ENCODE measurements at places on chromosomes 7 and 10.

- DNase-seq = no peak
Observed at GRCh38 chr7:141610671-141611070, 59.5 kb downstream of the AGK start.

- no peak for DNase-seq
Observed at GRCh38 chr7:149228831-149229471, 10.5 kb upstream of the ZNF212 start.

- DNase-seq = no peak
Observed at GRCh38 chr7:9204571-9204970, 771.2 kb downstream of the NXPH1 start.

DNA sequence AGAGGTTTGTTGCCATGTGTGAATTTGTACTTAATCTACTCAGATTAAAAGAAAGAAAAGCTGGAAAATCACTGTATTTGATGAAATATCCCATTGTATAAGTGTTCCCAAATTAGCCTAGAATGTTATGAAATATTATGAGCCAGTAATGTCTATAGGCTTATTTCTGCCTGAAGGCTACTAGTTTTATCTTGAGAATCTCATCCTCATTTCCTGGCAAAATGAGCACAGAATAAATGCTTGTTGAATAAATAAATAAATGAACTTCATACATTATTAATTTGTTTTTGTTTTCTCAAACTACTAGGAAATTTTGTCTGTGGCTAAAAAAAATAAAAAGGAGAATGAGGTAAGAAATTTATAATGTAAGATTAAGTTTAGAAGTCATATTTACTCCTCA, 25.5 kb downstream of the HELLS start:
- no peak for DNase-seq

- no peak for DNase-seq
Observed at GRCh38 chr7:133040674-133041073, 41.2 kb downstream of the CHCHD3 start.

DNA sequence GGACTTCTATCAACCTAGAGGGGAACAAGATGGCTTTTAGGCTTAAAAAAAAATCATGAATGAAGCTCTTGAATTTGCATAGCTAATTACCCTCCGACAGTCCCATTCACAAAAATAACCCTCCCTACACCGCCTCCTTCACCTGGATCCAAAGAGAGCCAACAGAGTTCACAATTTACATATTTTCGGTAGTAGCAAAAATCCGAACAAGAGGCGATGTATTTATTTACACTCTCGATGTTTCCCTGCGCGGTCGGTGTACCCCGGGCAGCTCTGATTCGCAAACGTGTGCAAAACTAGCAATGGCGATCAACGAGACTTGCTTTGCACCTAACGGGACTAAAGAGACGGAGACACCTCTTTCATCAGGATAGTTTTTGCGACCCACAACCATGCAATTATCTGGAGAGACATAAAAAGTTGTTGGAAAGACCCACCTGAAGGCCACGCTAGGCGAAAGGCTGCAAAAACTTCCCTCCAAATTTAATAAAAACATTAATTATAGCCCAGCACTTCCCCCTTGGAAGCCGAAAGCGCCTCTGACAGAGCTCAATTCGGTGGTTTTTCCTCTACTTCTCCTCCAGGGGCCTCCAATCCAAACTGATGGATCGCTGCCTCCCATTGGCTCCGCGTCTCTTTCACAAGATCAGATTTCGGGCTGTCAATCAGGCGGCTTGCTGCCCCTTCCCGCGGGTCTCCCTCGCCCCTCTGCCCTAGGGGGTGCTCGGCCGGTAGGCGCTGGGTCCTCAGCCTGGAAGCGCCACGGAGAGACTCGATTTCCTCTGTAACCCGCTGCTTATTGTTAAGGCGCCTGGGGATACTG, at the start of gene ETV1:
ETV1 (minus strand) TSS at position 541 of the 823 bp plus-strand sequence. CDS start 614 bp downstream, outside the sequence.
- DNase-seq = peak; percentile 35

GRCh38 chr10:688312-689120, 952 bp downstream of the DIP2C start:
- no peak for DNase-seq

GRCh38 chr7:83466956-83467355, 182.0 kb downstream of the SEMA3E start:
- no peak for DNase-seq

DNA sequence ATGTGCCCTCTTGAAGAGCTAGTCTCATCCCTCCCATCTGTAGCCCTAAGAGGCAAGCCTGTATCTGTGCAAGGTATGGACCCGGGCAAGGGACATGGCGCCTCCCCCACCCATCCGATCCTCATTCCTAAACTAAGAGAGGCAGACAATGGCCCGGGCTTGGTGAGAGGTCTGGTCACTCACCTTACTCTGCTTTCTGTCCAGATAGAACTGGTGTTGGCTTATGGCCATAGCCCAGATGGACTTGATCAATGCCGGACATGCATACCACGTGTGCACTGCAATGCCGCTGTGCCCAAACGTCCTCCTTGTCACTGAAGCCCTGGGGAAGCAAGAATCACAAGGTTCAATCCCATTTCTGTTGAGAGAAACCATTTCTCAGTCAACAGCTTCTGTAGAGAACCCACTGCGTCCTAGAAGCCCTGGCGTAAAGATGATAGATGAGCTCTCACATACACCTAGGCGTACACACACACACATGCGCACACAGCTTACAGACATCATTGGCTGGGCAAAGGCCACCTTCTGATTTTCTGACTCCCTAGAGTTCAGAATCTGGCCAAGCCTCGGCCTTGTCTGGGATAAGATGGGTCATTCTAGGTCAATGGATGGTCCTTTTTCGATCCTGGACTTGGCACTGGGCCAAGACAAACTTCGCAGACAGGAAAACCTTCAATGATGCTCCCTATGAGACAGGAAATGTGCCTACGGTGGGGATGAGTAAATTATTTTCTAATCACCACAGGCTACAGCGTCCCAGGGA, 114.6 kb downstream of the PRPF18 start:
- DNase-seq = no peak

DNA sequence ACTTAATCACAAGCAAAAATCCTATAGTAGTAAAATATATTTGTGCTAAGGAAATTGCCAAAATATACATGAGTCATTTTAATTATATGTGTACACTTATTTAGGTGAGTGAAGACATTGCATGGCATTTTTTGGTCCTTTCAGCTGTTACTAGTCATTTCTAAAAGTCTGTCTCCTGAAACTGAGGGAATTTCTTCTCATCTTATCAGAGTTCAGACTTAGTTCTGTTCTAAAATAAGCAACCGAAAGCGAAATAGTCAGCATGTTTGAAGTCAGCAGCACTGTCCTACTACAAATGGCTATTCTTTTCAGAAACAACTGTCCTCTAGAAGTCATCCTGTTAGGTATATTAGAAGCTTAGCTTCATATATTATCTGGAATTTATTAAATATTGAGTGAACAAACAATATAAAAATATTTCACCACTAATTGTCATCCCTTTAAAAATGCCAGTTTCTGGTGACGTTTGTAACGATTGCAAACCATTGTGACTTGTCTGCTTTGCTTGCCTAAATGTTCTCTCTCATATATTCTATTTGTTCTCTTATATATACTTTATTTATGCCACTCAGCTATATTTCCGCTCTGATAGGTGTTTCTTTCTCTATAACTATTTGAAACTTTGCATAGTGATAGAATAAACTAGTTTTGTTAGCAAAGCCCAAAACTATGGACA, 227.4 kb upstream of the KAT6B start:
- DNase-seq = no peak

DNA sequence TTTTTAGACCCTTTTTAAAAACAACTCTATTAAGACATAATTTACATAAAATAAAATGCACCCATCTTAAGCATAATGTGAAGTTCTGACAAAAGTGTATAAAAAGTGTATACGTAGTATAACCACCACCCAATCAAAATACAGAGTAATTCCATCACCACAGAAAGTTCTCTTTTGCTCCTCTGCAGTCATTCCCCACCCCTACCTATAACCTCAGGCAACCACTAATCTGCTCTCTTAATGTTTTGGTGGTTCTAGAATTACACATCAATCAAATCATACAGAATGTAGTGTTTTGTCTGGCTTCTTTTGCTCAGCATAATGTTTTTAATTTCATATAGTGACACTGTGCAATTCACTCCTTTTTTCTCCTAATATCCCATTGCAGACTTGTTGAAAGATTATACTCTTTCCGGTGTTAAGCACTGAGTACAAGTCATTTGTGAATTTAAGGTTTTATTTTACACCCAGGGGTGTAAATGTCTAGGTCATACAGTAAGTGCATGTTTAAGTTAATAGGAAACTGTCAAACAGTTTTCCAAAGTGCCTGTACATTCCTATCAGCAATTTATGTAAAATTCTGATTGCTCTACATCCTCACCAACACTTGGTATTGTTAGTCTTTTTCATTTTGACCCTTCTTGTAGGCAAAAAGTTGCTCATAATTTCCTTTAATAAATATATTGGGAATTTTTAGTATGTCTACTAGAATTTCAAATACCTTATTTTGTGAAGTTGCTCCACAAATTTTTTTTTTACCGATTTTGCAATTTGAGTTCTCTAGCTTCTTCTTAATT, 86.3 kb downstream of the ZFAND4 start:
- no peak for DNase-seq

- no peak for DNase-seq
Observed at GRCh38 chr7:1705856-1706255, 35.8 kb downstream of the ELFN1 start.

DNA sequence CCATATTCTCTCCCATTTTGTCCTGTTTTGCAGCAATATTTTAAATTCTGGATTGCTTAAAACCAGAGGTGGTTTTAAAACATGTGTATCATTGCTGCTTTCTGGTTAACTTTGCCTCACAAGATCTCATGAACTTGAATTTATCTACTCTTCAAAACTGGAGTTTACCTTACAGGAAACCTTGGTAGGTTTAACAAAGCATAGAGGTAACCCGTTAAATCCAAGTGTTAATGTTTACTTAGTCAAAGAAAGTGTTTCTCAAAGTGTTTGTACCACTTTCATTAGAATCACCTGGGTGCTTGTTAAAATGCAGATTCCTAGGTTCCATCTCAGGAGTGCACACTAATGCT, 44.0 kb upstream of the VDAC2 start:
- DNase-seq = no peak

DNA sequence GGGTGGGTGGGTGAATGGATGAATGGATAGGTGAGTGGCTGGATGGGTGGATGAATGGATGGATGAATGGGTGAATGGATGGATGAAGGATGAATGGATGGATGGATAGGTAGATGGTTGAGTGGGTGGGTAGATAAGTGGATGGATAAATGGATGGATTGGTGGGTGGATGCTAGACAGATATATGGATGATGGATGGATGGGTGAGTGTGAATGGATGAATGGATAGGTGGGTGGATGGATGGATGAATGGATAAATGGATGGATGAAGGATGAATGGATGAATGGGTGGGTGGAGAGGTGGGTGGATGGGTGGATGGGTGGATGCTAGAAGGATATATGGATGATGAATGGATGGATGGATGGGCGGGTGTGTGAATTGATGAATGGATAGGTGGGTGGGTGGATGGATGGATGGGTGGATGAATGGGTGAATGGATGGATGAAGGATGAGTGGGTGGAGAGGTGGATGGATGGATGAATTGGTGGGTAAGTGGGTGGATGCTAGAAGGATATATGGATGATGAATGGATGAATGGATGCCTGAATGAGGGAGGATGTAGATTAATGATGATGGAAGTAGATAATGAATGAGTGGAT, 20.4 kb downstream of the ELFN1 start:
- DNase-seq = no peak

DNA sequence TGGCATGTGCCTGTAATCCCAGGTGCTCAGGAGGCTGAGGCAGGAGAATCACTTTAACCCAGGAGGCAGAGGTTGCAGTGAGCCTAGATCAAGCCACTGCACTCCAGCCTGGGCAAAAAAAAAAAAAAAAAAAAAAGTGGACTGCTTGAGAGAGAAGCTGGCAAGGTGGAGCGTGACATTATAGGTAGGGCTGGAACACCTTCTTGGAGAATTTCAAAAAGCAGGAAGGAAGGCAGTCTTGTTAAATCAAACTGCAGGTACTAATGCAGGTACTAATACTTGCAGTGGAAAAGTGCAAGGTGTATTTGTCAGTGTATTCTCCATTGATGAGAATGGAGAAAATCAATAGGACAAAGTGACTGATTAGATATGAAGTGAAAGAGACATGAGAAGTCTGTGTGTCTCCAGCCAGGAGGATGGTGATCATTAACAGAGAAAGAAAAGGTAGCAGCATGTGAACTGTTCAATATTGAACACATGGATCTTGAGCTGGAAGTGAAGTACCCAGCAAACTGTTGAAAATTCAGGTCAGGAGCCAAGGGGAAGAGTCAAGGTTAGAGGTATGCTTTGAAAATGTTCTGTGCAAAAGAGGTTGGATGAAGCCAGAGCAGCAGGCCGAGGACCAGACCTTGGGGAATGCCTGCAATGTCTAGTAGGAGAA, 12.6 kb upstream of the SLC16A12 start:
- no peak for DNase-seq

DNA sequence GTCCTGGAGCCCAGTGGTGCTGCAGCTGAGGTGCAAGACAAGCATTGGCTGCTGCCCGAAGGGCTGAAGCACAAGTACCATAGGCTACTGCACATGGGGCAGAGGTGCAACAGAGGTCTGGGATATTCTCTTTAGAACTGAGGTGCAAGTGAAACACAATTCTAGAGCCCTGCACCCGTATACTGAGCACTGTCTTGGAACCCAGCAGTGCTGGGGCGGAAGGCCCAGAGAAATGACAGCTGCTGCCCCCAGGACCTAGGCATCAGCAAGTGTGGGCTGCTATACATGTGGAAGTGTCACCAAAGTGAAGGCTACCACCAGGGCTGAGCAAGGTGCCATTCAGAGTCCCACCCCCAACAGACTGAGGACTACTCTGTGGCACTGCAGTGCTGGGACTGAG, 393.6 kb upstream of the STEAP1 start:
- no peak for DNase-seq

DNA sequence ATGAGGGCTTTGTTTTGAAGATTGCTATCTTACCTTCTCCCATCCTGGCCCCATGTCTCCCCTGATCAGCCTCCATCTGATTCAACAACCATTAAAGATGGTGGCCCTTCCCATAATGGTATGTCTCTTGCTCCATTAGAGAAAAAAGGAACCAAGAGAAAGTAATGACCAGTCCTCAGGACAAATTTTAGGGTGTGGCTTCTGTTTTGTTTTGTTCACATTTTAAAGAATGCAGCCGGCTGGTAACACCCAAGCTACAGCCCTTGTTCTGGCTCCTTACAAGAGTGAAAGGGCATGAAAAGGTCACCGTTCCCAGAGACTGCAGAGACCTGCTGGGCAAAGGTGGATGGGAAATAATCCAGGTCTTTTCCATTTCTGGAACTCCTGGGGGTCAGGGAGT, 287.9 kb upstream of the NEBL start:
- no peak for DNase-seq

DNA sequence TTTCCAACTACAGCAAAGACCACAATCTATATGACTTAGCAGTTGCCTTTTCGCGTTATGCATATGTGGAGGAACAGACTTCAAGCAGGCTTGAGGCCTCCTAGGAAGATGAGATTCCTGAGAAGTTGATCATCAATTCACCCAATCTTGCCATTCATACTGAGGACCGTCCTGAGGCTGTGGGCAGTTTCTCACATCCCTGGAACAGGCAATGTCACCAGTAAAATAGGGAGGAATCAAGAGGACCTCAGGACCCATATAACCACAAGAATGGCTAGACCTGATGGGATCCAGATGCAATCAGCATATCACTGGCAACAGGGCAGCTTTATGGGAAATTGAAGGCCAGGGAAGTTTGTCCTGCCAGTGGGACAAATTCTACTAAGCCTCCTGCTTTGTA, 17.3 kb downstream of the KDM7A start:
- DNase-seq = no peak
